ENCODE measurements at places on chromosomes 4 and X. TPM values are rescaled to one million over a fixed set of nuclear protein-coding genes. Genes with fewer than 3 reads are reported as not detected.

DNA sequence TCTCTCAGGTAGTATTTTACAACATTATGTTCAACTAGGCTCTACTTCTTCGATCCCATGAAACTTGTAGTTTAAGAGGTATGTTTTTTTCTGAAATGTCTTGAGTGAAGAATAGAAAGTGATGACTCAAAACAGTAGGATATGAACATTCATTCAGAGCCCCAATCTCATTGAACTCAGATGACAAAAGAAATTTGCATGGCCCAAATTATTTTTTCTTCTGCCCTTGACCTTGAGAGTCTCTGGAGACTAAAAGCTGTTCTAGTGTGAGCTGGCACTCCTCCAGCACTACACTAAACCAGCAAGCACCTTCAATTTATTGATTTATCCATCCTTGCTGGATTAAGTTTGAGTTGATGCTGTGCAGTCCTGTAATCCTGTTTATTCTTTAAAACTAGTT is 4.0 kb downstream of the DCLK2 start:
- no peak for DNase-seq

GRCh38 chr4:77473509-77473908 is 132.1 kb upstream of the CXCL13 start:
- DNase-seq = no peak

DNA sequence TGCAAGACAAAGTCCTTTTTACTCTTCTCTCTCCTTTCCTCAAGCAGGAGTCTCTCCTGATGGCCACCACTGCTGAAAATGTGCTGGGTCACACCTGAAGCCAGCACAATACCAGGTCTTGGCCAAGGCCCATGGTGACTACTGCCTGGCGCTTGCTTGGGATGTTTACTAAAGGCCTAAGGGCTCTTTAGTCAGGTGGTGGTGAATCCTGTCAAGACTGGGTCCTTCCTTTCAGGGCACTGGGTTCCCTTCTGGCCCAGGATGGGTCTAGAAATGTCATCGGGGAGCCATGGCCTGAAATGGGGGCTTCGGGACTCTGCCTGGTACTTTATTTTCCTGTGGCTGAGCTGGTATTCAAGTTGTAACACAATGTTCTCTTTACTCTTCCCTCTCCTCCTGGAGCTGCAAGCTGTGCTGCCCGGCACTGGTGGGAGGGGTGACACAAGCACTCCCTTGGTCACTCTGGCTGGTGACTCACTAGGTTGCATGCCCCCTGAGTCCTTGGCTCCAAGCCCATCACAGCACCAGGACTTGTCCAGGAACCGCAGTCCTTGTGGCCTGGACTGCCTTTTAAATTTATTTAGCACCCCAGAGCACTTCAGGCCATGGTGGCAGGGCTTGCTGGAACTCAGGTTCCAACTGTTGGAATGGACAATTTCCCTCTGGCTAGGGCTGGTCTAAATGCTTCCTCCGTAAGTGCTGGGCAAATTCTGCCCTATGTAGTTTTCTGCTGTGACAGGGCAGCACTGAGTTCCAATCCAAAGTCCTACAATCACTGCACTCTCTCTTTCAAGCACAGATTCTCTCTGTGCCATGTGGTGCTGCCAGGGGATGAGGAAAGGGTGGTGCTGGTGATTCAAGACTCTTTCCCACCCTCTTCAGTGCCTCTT is 11.3 kb downstream of the ARL13A start:
- DNase-seq = no peak

Gene XAGE2
- not detected for total RNA-seq

- no peak for DNase-seq
Observed at GRCh38 chr4:13903901-13904300, 276.4 kb upstream of the BOD1L1 start.

All from occipital lobe (tissue), 3 donors.